ENCODE measurements at places on chromosomes 6 and 20.
A peak's percentile ranks its signal among the peaks of the same experiment; 100 is the strongest.

DNA sequence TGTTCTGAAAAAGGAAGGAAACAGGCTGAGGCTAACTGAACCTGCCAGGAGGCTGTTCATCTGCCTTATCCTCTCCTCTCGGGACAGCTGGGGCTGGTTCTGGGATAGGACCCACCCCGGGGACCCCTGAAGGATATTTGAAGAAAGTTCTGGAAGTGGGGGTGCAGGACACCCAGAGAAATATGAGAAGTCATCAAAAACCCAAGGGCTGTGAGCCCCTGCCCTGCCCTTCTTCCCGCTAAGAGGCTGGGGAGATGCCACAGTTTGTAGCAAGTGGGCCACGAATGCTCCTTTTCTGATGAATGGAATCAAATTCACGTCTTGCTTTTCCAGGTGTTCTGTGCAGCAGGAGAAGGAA lies 37.9 kb downstream of the TMEM242 start:
- no peak for DNase-seq

DNA sequence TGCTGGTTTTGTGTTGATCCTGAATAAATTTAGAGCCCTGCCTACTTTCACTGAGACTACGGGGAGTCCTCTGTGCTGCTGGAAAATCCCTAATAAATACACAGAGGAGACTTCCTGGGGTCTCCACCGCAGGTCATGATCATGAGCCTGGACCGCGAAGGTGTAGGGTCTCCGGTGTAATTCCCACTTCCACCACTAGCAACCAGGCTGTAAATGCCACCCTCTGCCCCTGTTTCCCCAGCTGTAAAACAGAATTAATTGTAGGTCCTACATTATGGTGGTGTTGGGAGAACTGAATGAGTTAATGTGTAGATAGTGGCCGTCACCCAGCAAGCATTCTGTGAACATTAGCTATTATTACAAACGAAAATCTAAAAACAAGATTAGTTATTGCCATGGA lies 191.6 kb upstream of the THBS2 start:
- DNase-seq, result no peak

- no peak for DNase-seq
These were observed 61.6 kb downstream of the MRAP2 start for GRCh38 chr6:84095156-84095555.

DNA sequence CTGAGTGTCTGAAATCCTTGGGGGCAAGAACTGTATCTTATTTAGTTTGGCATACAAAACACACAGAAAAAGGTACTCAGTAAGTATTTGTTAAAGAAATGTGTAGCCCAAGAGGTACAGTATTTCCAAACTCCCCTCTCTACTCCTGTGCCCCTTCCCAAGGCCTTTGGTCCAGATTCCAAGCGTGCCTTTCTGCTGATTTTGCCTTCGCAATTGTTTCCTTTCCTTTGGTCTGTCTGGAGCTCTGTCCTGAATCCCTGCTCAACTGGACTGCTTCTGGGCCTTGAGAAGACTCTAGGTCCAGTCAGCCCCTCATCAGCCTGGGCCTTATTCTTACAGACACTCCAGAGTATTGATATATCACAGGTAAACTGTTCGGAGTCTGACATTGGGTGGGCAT lies 122.2 kb upstream of the SYNCRIP start:
- DNase-seq, result no peak

GRCh38 chr6:168864541-168865460 lies 388.8 kb downstream of the THBS2 start:
- DNase-seq, result no peak

DNA sequence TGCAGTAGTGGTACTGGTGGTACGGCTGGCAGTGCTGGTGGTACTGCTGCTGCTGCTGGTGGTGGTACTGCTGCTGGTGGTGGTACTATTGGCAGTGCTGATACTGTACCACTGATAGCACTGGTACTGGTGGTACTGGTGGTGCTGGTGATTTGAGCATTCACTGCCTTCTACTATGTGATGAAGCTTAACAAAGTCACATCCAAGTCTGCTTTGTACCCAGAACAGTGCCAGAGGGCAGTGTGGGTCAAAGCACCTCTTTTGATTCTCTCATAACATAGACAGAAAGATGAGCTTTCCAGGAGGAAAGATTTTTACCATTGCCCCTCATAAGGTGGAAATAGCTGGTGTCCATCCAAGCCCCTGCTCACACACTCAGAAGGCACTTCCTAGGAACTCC lies 48.7 kb downstream of the ANKRD6 start:
- DNase-seq, result no peak

DNA sequence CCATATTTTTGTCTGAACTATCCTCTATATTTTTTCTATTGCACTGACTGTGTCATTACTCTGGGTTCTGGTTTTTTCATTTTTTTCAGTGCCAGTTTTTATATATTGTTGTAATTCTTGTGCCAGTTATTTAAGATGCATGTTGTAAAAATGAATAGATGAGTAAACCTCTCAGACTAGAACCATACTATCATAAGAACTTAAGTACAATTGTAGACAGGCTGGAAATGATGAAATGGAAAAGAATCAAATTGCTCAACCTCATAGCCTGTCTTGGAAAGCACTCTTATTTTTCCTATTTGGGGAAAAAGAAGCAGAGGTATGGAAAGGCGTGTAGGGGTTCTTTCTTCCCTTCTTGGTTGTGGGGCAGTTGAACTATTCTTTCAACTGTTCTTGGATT lies 30.2 kb downstream of the PANK2 start:
- no peak for DNase-seq

DNA sequence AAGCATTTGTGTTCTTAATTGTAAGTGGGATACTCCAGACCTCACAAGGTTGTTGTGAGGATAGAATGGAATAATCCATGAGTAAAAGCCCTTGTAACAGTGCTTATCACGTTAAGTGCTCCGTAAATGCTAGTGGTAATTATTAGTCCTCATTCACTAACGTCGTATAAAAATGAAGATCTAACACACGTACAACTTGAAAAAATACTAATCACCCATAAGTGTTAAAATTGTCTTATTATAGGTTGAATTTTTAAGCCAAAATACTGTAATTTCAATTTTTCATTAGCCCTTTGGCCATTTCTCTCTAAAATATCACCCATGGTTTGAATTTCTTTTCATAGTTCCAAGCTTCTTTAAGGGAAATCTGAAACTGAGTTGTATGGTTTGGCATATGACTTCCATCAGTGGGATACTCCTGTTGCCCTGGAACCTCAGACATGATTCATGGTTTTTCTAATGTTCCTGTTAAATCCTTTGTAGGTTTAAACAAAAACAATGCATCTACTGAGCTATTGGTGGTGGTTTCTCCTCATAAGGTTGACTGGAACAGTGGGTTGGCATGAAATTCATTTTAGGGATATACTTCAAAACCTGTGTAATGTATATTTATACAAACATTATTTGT lies 19.1 kb downstream of the XRN2 start:
- DNase-seq, result no peak

DNA sequence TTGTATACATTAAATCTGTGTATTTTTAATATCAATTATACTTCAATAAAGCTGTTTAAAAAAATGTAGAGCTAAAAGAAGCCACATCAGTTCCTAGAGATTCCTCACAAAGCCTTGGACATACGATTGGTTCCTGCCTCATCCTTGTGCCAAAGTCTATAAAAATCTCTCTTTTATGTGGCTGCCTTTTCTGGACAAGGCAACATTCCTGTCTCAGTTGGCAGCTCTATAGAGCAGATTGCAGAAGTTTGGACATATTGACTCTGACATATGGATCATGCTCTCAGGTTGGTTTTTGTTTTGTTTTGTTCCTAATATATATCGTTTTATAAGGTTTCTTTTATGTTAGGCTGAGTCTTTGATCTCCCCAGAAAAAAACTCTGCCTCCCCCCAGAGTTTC lies 148.9 kb downstream of the MAFB start:
- no peak for DNase-seq

DNA sequence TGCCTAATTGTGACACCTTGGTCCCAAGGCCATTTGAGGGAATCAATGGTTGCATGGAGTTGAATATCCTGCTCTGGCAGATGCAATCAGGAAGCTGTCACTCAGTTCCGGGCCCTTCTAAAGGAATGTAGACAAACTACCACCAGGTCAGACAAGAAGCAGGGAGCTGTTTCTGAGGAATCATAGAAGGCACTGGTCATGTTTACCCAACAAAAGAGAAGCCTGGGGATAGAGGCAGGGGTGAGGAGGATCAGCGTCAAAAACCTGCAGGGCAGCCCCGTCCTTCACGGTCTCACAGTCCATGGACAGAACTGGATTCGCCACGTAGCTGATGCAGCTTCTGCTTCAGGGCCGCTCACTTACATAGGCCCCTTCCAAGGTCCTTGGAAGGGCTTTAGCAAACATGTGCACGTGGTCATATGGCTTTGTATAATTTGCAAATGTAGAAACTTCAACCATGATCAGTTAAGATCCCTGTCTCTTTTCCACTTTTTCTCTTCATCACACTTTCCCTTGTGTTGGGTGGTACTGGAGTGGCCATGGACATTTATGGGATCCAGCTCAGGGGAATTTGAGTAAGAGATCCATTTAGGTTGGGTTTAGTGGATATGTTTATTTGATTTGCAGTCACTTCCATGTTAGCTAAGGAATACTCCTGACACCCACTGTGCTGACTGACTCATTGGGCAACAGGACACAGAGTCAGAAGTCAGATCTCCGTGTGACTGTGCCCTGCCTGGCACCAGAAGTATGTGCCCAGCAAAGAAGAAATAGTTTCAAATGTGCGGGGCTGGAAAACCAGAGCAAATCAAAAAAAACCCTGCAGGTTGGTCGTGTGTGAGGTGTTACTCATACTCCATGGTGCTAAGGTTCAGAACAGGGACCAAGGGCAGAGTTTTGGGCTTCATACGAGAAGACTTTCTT lies 60.0 kb upstream of the ZFAND3 start:
- no peak for DNase-seq

DNA sequence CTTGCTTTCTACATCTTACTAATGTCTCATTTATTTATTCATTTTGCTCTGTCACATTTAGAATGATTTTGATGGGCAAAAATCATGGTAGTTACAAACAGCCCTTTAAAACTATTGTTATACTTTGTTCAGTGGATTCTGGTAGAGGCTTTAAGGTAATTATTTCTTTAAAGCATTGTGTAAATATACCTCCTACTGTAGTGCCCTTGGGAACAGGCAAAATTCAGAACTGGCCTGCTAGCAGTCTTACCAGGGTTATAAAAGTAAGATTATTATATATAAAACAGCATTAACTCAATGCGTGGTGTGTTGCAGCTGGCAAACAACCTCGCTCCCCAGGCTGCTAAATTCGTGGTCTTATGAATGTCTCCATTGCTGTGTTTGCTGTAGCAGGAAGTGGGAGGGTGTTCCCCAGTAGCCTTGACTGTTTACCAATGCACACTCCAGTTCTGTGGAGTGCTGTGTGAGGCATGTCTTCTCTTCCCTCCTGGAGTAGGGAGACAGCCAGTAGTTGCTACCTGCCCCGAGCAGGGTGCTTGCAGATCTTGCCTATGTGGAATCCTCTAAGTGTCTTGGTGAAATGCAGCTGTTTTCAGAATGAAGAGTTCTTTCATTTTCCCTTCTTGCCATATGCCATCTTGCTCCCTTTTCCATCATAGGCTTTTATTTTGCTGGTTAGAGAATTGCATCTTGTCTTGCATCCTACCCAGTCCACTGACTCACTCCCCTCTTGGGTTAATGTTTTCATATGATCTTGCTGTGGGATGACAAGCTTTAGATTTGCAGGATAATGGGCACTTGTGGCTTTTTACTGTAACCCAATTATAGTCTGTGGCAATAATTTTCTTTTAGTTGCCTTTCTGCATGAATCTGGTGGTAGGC lies 45.3 kb downstream of the IGF2R start:
- DNase-seq, result peak; percentile 42

DNA sequence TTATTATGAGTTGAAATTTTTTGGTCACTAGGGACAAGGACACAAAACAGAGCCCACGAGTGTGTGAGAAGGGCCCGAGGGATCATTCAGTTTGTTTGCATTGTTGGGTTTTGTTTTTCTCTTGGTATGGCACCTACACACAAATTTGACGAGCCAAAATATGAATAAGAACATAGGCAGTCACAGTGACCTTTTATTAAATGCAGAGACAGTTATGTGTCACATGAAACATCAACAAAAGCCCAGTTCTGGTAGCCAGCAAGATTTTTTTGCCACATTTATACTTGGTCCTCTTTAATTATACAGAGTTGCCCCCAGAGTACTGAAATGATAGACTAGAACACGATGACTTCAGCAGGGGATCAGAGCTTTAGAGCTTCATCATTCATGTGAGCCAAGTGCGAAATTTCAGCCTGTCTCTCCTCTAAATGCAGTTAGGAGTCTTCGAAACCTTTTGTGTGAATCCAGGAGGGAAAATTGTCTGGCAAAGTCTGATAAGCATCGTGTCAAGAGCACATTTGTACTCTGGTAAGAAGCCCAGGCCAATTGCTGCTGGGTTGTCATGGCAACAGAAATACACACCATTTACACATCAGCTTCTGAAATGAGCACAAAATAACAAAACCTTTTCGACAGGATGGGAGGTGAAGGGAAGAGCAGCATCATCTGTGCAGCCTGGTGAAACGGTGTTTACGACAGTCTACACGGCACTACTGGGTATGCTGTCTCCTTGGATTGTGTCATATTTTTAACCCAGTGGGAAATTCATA lies 79.2 kb upstream of the RIPOR2 start:
- peak; percentile 92 for DNase-seq

DNA sequence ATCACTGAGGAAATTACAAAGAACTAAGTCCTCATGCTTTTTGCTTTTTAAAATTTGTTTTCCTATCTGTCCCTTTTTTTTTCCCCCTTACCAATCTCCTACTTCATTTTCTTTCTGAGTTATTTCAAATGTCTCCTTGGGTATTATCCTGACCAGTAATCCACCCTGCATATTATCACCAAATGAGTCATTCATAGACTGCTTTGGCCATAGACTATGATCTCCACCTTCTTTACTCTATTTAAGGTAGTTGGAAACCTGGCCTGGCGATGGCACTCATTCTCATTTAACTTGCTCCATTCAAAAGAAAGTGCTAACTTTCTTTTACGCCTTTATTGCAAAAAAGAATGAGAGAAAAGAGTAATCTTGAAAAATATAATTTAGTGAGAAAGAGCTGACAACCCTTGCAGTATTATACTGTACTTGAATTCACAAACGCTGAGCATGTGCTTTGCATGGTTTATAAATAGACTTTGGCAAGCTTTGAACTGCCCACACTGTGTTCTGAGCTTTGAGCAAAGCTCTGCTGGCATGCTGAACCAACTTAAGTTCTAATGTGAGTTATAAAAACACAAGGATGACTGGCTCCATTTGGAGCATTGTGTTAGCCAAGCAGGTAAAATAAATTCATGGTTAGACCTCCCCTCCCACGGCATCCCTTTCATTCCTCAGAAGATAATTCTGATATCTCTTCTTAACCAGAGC lies 198.9 kb downstream of the NKAIN2 start:
- DNase-seq, result no peak

Measured in CD4-positive, alpha-beta T cell treated with Interleukin-4 for 4 hours (primary cell).